Cardiac atrium fibroblast (primary cell): ENCODE measurements at places on chromosomes 11 and 22. TPM values are rescaled to one million over a fixed set of nuclear protein-coding genes. Genes with fewer than 3 reads are reported as not detected.

DEUP1 gene
- not detected in 2 replicates for total RNA-seq

CD82 gene
- total RNA-seq, result 13.0 and 13.8 TPM in 2 replicates

HOATZ gene
- total RNA-seq, result not detected in 2 replicates

PTPRCAP gene
- total RNA-seq, result 2.0 TPM in 1 of 2 replicates, not detected in the other

KRTAP5-1 gene
- total RNA-seq, result not detected in 2 replicates

POU2F3 gene
- not detected in 2 replicates for total RNA-seq

LMNTD2 gene
- 0.81 and 3.1 TPM in 2 replicates for total RNA-seq

IZUMO1R gene
- not detected in 2 replicates for total RNA-seq

CRELD2 gene
- 69.7 and 107 TPM in 2 replicates for total RNA-seq

TRIM29 gene
- not detected in 2 replicates for total RNA-seq

PRG2 gene
- not detected in 2 replicates for total RNA-seq

ROBO4 gene
- 25.6 and 32.9 TPM in 2 replicates for total RNA-seq

FOLR3 gene
- not detected in 2 replicates for total RNA-seq

OR4C6 gene
- not detected in 2 replicates for total RNA-seq

GLYATL1 gene
- total RNA-seq, result 2.0 TPM in 1 of 2 replicates, not detected in the other

RNF214 gene
- 7.2 and 11.7 TPM in 2 replicates for total RNA-seq

PRR33 gene
- total RNA-seq, result not detected in 2 replicates

SULT4A1 gene
- total RNA-seq, result 0.65 and 1.3 TPM in 2 replicates

TUBA8 gene
- total RNA-seq, result 0.72 and 0.97 TPM in 2 replicates

MYH9 gene
- total RNA-seq, result 403 and 433 TPM in 2 replicates

OR4X1 gene
- not detected in 2 replicates for total RNA-seq

FAT3 gene
- total RNA-seq, result 0.18 and 0.49 TPM in 2 replicates

AP1B1 gene
- 42.8 and 57.8 TPM in 2 replicates for total RNA-seq

CSF2RB gene
- total RNA-seq, result 0.18 and 2.6 TPM in 2 replicates

ARHGEF12 gene
- total RNA-seq, result 35.7 and 44.7 TPM in 2 replicates

OR52I1 gene
- total RNA-seq, result not detected in 2 replicates

JAM3 gene
- 43.1 and 53.9 TPM in 2 replicates for total RNA-seq

IL17REL gene
- not detected in 2 replicates for total RNA-seq

PNPLA2 gene
- 27.1 and 29.4 TPM in 2 replicates for total RNA-seq

LGALS12 gene
- 0.54 TPM in 1 of 2 replicates, not detected in the other for total RNA-seq

TBX10 gene
- not detected in 2 replicates for total RNA-seq

SMC1B gene
- total RNA-seq, result not detected in 2 replicates

PRRG4 gene
- total RNA-seq, result 0.32 TPM in 1 of 2 replicates, not detected in the other

SCGB1D4 gene
- not detected in 2 replicates for total RNA-seq

KCNK4 gene
- total RNA-seq, result not detected in 2 replicates

HORMAD2 gene
- total RNA-seq, result not detected in 2 replicates

MMP7 gene
- total RNA-seq, result not detected in 2 replicates

DSCAML1 gene
- not detected in 2 replicates for total RNA-seq

TSPO gene
- 669 and 696 TPM in 2 replicates for total RNA-seq

UBQLNL gene
- total RNA-seq, result 0.36 TPM in 1 of 2 replicates, not detected in the other

SIAE gene
- total RNA-seq, result 19.5 and 23.2 TPM in 2 replicates

LYVE1 gene
- total RNA-seq, result 0.36 and 1.1 TPM in 2 replicates

PRSS23 gene
- total RNA-seq, result 197 and 215 TPM in 2 replicates

RIN1 gene
- 12.8 and 30.0 TPM in 2 replicates for total RNA-seq

PRODH gene
- not detected in 2 replicates for total RNA-seq

ANO1 gene
- not detected in 2 replicates for total RNA-seq

TMPRSS13 gene
- not detected in 2 replicates for total RNA-seq

MUC15 gene
- total RNA-seq, result not detected in 2 replicates

API5 gene
- 57.4 and 62.4 TPM in 2 replicates for total RNA-seq

RNF169 gene
- total RNA-seq, result 8.7 and 10.5 TPM in 2 replicates

APOL5 gene
- total RNA-seq, result not detected in 2 replicates

C11orf42 gene
- not detected in 2 replicates for total RNA-seq

LRRN4CL gene
- 0.72 and 1.5 TPM in 2 replicates for total RNA-seq

RCOR2 gene
- 3.2 and 3.4 TPM in 2 replicates for total RNA-seq

DCDC1 gene
- total RNA-seq, result not detected in 2 replicates

PGA4 gene
- total RNA-seq, result not detected in 2 replicates

ALKBH3 gene
- 24.8 and 37.9 TPM in 2 replicates for total RNA-seq

APOL1 gene
- 4.9 and 5.0 TPM in 2 replicates for total RNA-seq
